Midbrain (tissue), 1 donor: ENCODE measurements at places on chromosomes 12 and 14.

- DNase-seq = no peak
Measured at GRCh38 chr12:132033627-132034026, 83.9 kb downstream of the EP400 start.

- no peak for DNase-seq
Measured at GRCh38 chr14:51396222-51396815, 156.3 kb downstream of the TMX1 start.

GRCh38 chr12:132489078-132489601, 811 bp upstream of the FBRSL1 start:
- no peak for DNase-seq

DNA sequence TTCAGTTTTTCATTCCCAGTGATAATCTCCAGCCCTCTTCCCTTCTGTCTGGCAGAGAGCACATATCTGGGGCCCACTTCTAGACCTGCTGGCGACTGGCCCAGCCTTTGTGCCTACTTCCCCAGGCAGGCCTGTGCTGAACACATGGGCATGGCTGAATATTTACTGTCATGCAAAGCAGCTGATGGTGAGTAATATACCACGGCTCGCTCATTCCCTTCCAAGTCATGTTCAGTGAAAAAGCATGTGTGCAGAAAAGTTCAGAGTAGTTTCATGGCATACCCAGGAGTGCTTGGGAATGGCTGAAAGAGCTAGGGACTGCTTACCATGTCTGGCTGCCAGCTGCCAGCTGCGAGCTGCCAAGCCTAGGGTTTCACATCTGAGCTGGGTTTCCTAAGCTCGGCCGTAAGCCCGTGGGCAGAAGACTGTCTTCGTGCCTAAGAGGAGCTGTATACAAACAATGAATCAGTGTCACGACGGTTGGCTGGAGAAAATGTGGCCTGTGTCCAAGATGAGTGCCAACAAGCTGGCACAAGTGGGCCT, 179.9 kb upstream of the PELI2 start:
- peak; percentile 73 for DNase-seq

GRCh38 chr12:50174971-50175715, 8.0 kb upstream of the CERS5 start:
- DNase-seq = peak; percentile 81

GRCh38 chr14:54332490-54332889, 64.3 kb upstream of the CDKN3 start:
- no peak for DNase-seq

GRCh38 chr14:41597647-41598046, 9.0 kb upstream of the LRFN5 start:
- DNase-seq = no peak

DNA sequence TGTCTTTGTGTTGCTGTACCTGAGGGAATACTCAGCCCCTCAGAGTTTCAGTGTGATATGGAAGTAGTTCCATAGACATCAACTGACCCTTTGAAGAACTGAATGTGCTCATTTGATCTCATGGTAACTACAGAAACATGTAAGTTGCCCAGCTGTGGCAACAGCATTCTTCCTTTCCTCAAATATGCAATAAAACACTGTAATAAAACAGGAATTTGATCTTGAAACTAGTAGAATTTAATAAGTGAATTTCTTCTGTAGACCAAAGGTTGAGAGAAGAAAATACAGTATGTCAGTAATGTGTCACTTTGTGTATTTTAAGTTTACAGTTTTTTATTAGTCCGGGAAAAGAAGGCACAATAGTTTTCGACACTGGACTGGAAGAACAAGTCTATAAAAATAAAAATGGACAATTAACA, 31.9 kb downstream of the KCTD10 start:
- no peak for DNase-seq

DNA sequence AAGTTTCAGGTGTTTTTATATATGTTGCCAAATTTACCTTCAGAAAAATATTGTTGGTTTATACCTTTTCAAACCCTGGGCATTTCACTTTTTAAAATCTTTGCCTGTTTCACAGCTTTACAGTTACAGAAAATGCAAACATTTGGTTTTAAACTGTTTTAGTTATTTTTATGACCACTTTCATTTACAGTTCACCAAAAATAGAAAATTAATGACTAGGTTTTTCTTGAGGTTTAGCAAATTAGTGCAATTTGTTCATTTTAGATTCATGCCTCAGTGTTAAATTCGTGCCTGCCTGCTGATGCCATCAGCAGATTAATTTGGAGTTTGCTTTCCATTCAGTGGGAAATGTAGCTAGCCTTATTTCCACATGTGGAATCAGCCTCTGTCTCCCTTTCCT, 45.5 kb downstream of the RIC8B start:
- no peak for DNase-seq

GRCh38 chr12:65984227-65984479, 146.4 kb downstream of the LLPH start:
- no peak for DNase-seq

GRCh38 chr12:94587266-94588241, 62.8 kb downstream of the TMCC3 start:
- no peak for DNase-seq

DNA sequence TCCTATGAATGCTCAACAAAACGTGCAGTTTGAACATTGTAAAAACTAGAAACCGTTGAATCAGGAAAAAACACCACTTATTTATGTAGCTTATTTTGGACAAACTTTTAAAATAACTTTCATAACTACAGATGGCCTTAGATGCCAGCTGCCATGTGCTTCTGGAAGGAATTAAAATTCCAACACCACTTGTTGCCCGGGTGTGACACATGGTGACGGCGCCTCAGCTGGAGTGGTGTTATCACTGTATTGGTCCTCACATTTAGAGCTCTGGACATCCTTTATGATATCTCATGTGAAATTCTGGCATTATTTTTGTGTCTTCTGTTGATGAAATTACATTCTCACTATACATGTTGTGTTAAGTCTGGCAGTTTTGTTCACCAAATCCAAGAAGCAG, 211.0 kb downstream of the IPO8 start:
- no peak for DNase-seq

- DNase-seq = no peak
Measured at GRCh38 chr12:16056910-16057309, 145.8 kb downstream of the DERA start.

DNA sequence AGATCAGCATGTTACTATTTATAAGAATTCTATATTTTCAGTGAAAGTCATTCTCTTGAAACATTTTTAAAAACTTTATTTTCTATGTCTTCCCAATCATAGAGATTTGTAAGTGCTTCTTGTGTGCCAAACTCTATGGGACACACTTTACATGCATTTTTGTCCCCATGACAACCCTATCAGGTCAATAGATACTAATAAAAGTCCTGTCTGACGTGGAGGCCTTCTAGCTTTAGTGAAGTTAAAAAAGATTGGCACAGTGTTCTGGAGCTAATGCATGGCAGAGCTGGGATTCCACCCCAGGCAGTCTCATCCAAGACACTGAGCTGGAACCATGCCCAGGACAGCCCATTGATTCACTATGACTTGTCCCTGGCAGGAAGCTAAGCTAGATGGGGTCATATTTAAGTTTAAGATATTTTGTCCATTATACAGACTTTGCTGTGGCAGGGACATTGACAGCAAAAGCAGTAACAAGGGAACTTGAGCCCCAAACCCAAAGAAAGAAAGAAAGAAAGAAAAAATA, 28.1 kb downstream of the TTC6 start:
- DNase-seq = no peak

DNA sequence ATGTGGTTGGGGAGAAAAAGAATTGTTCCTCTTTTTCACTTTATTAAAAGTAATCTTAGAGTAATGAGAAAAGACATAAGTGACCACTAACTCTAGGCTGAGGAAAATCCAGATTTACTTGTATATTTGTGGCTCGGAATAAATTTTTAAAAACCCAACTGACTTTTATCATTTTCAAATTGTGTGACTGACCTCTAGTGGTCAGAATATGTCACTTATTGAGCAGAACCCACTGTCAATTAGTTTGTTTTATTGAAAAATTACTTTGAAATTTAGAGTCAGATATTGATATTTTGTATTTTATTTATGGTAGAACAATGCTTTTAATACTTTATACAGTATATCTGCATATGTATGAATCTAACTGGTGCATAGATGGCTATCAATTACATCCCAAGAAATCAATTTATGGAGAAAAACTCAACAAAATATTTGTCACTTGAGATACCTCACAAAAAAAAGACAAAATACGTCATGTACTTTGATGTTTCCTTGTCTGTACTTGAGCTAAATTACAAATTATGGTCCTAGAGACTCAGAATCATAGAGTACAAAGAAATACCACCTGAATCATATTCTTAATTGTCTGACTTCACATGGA, 229.4 kb downstream of the CNTN1 start:
- DNase-seq = peak; percentile 31

GRCh38 chr14:106442857-106443256, 916.5 kb downstream of the TMEM121 start:
- no peak for DNase-seq

DNA sequence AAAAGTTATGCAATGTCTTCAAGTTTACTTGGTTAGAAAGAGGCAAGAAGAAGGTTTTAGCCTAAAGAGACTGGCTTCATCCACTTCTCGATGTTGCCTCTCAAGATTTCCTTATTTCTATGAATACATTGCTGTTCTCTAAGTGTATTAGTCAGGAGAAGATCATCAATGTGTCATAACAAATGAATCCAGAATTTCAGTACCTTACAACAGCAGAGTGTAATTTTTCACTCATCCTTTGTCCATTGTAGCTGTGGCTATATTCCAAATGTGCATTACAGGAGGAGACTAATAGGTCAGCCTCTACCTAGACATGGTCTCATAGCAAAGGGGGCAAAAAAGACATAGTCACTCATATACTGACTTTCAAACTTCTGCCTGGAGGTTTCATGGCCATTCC, 579.1 kb downstream of the PRKD1 start:
- no peak for DNase-seq

DNA sequence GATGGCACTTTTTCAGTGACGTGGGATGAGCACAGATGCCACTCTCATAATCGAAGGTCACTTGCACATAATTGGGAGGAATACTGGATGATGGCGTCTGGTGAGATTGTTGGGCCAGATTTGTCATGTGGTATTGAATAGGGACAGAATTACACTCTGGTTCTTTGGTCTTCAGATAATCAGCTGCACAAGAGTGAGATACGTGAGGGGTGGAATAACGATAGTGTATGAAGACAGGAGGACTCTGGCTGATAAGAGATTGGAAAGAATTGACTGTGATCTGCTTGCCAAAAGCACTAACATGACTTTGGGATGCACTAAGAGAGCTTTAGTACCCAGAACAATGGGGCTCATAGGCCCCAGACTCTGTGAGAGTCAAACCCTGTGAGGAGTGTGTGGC, 7.0 kb upstream of the RABGGTA start:
- no peak for DNase-seq

DNA sequence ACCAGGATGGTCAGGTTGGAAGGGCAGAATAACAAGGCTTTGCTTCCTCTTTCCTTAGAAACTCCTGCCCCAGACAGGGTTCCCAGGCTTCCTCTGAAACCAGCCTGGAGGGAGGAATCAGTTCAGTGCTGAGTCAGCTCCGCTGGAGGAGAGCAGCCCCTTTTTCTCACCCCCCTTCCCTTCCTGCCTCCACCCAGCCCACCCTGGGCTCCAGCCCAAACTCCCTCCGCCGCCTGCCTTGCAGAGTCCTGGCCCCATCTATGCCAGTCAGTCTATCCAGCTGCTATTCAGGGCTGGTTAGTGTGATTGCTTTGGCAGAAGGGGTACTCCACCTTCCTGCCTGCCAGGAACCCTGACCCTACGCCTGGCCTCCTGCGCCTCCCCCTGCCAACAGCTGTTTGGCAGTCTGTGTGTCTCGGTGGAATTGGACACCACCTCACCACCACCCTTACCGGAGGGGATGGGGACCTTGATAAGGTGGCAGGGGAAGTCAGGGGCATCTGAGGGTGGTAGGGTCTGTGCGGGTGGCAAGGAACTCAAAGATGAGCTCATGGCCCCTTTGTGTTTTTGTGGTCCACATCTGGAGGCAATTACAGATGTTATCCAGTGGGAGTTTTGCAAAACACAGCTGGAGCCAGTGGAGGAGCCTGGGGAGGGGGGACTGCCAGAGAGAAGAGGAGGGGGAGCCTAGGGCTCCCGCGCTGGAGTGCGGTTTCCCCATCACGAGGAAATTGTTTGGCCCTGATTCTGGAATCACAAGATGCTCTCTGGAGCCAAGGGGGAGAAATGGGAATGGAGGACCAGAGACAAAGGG, 12.2 kb downstream of the MMP14 start:
- peak; percentile 20 for DNase-seq

GRCh38 chr12:71349950-71350349, 89.6 kb upstream of the LGR5 start:
- no peak for DNase-seq

GRCh38 chr12:28024231-28024995, 51.9 kb upstream of the PTHLH start:
- DNase-seq = no peak

GRCh38 chr12:59595565-59595882, 305 bp upstream of the SLC16A7 start:
- DNase-seq = no peak

DNA sequence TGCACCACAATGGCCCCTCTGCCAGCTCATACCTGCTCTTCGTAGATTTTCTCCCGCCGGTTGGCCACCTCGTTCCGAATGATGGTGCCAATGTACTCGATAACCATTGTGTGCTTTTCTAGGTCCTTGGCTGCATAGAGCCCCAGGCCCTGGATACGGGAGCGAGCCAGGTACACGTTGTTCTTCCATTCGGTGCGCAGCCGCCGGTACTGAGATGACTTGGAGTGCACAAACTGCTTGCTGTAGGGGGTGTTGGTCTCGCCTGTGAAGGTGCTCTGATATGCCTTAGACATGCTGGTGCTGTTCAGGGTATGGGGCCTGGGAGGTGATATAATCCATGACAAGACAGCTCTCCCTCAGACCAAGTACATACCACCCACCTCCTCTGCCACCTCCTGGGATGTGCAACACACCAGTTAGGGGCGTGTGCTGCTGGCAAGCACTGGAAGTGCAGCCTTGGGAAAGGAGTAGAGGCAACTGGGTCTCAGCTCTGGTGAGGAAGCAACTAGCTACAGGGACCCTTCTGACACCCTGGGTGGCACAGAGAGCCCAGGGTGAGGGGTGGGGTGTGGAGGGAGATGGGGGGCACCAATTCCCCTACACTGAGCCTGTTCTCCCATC, 4.1 kb upstream of the PRKAG1 start:
- DNase-seq = no peak

DNA sequence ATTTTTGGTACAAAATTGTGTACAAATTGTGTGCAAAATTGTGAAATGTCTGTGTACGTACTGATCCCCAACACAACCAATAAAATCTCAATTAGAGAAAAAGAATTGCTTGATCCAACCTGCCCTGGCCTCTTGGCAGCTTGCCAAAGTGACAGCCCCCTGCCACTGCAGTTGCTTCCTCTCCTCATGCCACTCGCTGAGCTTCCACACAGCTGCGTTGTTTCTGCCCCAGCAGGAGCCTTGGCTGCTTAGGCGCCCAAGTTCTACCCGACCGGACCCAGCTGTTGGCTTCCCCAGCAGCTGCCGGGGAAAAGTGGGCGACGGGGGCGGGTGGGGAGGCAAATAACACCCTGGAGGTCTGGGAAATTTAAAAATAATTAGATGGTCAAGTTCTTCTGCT, 171.8 kb upstream of the ATF7IP start:
- DNase-seq = no peak

DNA sequence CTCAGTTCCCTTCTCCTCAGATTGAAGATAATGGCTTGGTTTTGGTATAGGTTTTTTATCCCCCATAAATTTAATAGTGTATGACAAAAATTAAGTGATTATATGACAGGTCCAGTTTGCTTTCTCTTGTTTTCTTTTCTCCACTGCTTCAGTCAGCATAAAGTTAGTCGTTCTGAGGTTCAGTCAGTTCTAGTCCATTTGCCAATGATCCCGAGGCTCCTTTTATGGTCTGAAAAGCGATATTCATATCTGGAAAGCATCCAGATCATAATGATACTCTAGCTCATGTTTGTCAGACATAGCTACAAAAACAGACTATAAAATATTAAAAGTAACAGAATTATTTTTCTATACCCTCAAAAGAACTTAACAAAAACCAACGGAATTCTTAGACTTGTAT, 67.1 kb upstream of the SLC38A4 start:
- no peak for DNase-seq
